ENCODE measurements at places on chromosomes 7 and 10.

DNA sequence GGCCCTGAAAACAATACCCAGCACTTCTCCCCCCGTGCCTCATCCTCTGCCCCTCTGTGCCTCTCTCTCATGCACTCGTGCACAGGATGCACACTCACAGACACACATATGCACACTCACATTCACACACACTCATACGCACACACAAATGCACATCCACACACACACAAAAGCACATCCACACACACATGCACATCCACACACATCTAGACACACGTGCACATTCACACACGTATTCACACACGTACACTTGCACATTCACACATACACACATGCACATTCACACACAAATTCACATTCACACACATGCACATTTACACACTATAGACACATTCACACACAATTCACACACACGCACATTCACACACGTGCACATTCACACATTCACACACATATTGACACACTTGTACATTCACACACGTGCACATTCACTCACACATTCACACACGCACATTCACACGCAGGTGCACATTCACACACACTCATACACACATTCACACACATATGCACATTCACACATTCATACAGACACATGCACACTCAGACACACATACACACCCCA is 19.2 kb downstream of the SHH start:
- no peak for DNase-seq

DNA sequence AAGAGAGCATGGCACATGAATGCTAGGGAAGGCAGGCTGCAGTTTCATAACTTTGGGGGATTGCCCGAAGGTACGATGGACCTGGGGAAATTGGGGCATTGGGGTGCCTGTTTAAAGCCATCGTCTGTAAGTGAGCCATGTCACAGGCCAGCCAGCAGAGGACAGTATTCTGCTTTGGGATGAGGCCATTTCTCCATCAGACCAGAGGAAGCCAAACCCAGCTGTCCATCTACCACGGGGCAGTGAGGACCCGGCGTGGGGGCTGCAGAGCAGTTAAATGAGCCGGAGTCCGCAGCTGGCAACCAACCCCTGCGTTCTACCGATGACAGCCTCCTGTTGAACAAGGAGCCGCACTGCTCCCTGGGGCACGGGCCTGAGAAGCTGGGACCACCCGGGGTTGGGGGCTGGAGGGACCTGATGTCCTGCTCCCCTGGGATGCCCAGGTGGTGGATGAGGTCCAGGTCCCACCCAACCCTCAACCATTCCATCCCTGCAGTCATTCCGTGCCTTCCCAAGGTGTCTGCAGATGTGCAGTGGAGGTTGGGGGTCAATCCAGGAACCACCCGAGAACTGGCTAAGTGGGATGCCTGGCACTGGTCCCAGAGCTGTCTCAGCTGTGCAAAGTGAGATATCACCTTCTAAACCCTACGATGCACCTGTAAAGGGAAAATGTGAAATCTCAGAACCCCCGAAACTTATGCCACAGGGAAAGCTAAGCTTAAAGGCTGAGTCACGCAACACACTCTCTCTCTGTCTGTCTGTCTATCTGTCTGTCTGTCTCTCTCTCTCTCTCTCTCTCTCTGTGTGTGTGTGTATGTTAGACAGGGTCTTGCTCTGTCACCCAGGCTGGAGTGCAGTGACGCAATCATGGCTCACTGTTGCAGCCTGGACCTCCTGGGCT is 12.1 kb upstream of the RHBDD2 start:
- peak; percentile 37 for DNase-seq

DNA sequence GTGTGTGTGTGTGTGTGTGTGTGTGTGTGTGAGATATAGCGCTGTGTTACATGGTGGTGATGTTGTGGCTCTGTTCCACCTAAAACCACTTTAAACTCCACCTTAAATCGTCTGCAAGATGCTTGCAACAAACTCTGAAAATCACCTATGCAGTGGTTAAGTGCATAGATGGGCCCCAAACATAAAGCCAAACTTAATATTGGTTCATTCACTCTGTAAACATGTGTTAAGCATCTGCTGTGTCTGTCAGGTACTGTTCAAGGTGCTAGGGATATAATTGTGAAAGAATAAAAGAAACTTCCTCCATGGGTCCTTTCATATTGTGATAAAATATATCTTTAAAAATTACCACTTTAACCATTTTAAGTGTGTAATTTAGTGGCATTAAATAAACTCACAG is 645.4 kb upstream of the SORCS1 start:
- DNase-seq, result no peak

DNA sequence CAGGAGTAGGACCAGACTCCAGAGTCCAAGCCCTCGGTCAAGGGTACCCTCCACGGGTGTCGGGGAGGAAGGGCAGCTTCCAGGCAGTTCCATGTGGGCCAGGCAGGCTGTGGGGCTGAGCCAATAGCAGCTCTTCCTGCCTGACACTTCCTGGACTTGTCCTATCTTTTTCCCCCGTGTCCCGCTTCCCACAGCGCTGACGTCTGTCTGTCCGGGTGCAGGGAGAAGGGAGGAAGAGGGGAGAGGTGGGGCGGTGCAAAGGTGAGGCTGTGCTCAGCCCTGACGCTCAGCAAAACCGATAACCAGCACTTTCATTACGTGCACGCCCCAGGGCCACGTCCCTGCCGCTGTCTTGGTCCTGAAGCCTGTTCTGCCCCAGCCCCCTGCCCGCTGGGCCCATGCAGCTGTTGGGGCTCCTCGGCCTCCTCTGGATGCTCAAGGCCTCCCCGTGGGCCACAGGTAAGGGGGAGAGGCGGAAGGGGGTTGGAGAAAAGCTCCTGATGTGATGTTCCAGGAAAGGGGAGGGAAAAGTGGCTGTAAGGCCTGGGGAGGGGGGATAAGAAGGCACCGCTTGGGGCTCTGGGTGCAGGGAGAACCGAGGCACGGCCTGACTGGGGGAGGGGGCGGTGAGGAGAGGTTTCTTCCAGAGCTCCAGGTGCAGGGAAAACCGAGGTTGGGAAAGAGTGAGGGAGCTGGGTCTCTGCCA is at the start of gene MUC3A:
MUC3A (plus strand) TSS at position 308 of the 706 bp plus-strand sequence; CDS start at position 399, 91 bp downstream.
- DNase-seq, result no peak

- no peak for DNase-seq
These were observed 183.2 kb upstream of the POT1 start for GRCh38 chr7:125112850-125113249.

GRCh38 chr7:47896809-47897423 is 51.4 kb downstream of the PKD1L1 start:
- DNase-seq, result no peak
